ENCODE measurements at places on chromosomes 5 and 9.

DNA sequence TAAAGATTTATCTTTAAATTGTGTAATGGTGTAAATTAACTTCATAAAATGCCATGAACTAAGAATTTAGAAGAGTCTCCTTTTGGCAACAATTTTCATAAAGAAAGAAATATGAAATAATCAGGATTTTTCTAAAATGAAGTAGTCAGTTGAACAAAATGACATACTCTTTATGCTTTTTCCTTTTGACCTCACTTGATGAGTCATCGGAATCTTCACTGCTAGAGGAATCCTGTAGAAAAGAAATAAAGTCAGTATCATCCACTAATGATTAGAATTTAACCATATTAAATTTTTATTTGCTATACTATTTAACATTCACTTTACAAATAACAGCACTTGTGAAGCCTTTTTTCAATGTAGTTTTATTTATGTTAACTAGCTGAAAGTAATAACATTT is 26.1 kb downstream of the CHD1 start:
- DNase-seq: no peak

- DNase-seq: no peak
Measured at GRCh38 chr9:112094948-112095681, 80.0 kb downstream of the SUSD1 start.

DNA sequence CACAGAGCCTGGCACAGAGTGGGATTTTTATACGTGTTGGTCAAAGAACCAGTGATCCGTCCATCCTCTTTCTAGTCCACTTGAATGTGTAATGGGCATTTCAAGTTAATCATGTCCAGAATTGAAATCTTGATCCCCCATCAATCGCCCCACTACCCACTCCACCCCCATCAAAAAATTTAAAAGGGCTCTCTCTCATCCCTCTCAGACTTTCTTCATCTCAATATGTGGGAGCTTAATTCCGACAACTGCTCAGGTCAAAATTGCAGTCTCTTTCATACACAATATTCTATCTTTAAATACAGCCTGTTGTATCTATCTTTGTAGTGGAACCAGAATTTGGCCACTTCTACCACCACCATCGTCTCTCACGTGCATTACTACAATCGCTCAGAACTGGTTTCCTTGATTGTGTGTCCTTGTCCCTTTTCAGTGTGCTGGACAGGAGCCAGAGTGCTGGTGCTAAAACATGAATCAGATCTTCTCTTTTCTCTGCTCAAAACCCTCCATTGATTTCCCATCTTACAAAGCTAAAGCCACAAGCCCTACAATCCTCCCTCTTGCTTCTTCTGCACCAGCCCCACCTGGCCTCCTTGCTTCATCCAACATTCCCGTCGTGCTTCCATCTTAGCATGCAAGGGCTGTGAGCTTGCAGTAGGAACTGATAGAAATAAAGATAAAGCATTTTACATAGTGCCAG is 786 bp upstream of the KIF3A start:
- DNase-seq: no peak

DNA sequence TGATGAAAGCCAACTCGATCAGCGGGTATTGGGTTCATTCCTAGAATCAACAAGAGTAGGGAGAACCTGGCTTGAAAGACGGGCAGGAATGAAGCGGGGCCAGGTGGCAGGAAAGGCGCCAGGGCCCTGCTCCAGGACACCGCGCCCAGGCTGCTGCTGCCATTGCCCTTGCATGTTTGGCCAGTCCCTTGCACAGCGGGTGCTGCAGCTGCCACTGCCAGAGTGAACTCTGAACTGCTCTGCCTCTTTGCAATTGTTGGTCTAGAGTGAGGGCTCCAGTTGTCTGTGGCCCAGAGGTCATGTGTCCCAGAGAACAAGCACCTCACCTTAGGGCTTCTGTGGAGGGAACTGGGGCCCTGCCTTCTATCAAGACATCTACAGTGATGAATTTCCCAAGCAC is 24.0 kb upstream of the CARTPT start:
- DNase-seq: no peak

Measured in activated CD8-positive, alpha-beta memory T cell treated with anti-CD3 and anti-CD28 coated beads for 48 hours (primary cell).